CD8-positive, alpha-beta memory T cell (primary cell): ENCODE measurements at places on chromosomes 5 and 9. TPM values are rescaled to one million over a fixed set of nuclear protein-coding genes. Genes with fewer than 3 reads are reported as not detected.

DNA sequence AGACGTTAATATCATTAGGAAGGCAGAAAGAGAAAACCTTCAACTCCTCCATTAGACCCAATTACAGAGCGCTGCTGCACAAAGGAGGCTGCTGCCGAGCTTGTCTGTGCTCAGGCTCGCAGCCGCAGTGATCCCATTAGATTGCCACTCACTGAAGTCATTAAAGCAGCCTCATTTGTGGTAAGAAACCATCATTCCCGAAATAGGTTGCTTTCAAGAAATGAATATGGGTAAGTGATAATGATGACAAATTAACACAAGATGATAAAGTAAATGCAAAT is 137.2 kb downstream of the CAVIN4 start:
- DNase-seq, result no peak

- no peak for DNase-seq
Observed at GRCh38 chr5:154466671-154467070, 11.4 kb downstream of the HAND1 start.

DNA sequence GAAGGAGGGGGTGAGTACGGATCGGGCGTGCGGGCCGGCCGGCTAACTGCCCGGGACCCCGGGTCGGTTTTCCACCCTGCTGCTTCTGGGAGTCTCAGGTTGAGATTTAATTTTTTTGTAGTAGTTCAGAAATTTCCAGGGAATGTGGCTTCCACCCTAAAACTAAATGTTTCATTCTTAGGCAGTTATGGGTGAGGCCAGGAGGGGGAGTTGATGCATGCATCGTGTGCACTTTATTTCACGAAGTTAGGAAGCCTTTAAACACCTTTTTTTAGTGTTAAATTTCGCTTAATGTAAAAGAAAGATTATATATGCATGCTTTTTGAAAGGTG is 905 bp downstream of the CDK9 start:
- DNase-seq, result no peak

GRCh38 chr5:157548513-157549282 is 26.9 kb downstream of the ADAM19 start:
- no peak for DNase-seq

DNA sequence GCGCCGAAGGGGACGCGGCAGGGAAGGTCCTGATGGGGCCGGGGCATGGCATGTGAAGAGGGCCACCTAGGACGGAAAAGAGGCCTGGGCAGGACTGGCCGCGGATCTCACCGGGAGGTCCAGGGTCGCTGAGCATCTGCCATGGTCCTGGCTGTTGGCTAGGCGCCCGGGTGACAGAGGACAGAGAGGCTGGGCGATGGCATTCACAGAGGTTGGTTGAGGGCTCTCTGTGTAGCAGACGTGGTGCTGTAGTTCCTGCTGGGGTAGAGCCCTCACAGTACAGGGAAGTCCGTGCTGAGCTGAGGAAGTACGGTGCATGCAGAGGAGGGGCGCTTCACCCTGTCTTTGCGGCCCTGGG is 427 bp downstream of the PCYOX1L start:
- peak; percentile 29 for DNase-seq

GRCh38 chr5:127400946-127401670 is 110.5 kb downstream of the MEGF10 start:
- DNase-seq, result no peak

GRCh38 chr9:75926385-75926784 is 35.9 kb downstream of the PCSK5 start:
- no peak for DNase-seq

DNA sequence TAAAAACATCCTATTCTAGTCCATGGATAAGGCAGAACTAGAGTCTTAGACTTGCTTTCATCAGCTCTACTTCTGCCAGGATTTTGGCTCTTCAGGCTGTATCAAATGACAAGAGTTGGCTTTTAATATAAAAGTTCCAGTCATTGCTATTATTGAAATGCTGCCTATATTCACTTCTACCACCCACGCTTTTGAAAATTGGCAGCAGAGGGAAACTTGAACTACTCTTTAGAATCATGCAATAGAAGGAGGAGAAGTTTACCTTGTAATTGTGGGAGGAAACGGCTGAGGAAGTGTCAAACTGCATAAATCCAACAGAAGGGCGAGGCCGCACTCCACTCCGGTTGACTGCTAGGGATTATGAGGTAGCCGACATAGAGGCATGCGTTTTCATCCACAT is 122.6 kb upstream of the BASP1 start:
- no peak for DNase-seq

DNA sequence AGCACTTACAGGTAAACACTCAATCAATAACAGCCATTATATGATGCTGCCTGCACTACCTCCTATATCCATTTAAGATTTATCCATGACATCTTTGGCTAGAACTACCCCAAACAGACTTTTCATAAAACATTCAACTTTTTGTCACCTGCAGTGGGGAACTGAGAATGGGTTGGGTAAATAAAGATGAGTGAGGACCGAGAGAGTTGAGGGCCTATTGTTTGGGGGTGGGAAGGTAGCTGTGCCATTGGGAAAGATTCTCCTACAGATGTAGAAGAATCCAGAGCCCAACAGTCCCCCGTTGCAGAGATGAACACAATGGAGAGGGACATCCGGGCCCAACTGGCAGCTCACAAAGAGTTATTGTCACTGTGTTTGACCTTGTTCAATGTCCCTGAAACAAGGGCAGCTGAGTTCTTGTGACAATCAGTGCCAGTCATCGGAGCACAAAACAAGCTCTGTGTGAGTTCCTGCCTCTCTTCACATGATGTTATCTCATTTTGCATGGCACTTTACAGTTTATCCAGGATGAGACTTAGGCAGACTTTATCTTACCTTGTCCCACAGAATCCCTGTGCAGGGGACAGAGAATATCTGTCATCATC is 11.5 kb upstream of the SLC31A2 start:
- no peak for DNase-seq

- no peak for DNase-seq
Observed at GRCh38 chr9:130527651-130528310, 51.6 kb upstream of the FUBP3 start.

DNA sequence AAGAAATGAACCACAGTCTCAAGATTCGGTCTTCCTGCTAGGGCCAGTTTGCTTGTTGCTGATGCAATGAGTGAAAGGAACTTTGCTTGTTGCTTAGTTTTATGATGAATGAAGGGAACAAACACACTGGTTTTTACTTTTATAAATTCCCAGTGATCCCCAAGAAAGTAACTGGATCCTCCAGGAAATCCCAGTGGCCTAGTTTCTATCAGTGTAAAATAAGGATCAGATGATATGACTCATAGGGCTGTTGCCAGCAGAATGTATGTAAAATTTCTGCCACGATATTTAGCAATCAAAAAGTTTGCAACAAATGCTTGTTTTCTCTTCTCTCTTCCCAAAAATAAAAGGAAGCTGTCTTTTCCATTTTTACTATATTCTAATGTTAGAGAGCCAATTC is 160.1 kb upstream of the CDKN2B start:
- DNase-seq, result no peak

GRCh38 chr9:122217640-122218039 is 11.1 kb downstream of the LHX6 start:
- no peak for DNase-seq

DNA sequence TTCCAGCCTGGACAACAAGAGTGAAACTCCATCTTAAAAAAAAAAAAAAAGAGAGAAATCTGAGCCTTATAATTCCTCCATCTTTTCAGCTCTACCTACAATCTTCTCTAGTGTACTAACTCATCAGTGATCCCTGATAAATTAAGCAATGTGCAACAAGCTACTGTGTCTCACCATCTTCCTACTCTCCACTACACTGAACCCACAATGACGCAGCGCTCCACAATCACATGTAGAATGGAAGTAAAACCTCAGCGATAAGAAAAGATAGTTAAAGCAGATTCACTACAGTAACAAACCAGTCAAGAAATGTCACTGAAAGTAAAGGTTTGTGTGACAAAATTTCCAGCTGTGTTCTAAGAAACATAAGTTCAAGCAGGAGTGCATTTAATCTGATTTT is 13.5 kb downstream of the ABCA1 start:
- DNase-seq, result no peak

COL5A1 gene
- polyA plus RNA-seq, result 0.43 TPM

NEUROG1 gene
- polyA plus RNA-seq, result not detected

SOHLH1 gene
- not detected for polyA plus RNA-seq

CRB2 gene
- polyA plus RNA-seq, result 0.05 TPM

INSL6 gene
- polyA plus RNA-seq, result not detected

SPINK7 gene
- not detected for polyA plus RNA-seq
